Effector CD8-positive, alpha-beta T cell (primary cell): ENCODE measurements at places on chromosomes 7 and 10.

- no peak for DNase-seq
These were observed 54.3 kb downstream of the FAM241B start for GRCh38 chr10:69684020-69684980.

- DNase-seq: no peak
These were observed 41.6 kb downstream of the NEBL start for GRCh38 chr10:20855398-20856038.

DNA sequence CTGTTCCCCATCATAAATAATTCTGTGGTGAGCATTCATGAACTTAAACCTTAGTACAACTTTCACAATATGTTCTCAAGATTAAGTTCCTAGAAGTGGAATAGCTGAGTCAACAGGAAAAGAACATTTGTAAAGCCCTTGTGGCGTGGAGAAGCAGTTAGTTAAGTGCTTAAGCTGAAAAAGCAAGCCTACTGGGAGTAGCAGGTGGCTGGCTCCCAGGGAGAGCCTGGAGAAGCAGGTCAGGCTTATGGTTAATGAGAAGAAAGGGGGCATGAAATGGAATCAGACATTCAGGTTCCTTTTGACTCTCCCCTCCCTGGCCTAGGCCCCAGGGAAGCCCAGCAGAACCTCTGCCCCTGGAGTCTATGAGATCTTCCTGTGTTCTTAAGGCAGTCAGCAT, 35.3 kb downstream of the VSTM4 start:
- DNase-seq: no peak

GRCh38 chr10:118271671-118272070, 70.5 kb downstream of the FAM204A start:
- no peak for DNase-seq

DNA sequence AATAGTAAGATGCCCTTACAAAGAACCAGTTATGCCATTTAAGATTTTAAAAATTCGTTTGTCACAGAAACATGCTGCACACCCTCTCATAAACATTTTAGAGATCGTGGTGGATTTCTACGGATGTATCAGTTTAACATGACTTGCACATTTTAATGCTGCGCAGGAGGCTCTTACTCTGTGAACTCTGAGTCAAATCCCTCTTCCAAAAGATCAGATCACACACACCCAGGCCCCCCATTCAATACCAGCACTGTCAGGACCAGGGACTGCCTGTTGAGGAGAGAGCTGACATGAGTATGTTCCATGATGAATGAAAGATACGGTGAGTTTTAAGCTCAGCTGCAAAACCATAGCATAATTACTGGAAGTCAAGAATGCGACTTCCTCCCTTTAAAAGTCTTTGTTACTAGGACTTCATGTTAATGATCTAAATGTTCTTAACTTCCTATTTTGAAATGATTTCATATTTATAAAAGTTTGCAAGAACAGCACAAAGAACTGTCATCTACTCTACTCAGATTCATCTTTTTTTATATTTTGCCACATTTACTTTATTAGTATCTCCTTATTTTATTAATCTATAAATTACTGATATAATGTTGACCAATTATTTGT, 500.2 kb downstream of the GLRX3 start:
- DNase-seq: no peak
